ENCODE measurements at places on chromosomes 5 and 9. TPM values are rescaled to one million over a fixed set of nuclear protein-coding genes. Genes with fewer than 3 reads are reported as not detected.

DNA sequence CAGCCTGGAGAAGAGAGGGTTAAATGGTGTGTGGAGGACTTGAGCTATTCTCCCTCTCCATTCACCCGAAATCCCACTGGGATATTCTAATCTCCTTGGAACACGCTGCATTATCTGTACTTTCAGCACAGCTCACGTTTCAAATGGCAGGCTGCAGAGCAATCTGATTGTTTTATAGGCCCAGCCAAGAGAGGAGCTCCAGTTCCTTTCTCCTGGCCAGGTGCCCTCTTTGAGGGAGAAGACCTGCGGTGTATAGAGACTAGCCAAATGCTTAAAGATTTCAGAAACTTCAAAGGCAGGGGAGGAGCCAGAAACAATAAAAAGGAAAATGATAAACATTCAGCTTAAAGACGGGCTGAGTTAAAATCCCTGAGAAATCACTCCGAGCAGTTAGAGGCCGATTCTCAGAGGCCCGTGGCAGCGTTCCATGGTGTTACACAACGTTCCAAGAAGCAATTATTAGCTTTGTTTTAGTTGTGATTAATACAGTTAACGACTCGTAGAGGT lies 564.0 kb upstream of the KLF4 start:
- DNase-seq = no peak

DNA sequence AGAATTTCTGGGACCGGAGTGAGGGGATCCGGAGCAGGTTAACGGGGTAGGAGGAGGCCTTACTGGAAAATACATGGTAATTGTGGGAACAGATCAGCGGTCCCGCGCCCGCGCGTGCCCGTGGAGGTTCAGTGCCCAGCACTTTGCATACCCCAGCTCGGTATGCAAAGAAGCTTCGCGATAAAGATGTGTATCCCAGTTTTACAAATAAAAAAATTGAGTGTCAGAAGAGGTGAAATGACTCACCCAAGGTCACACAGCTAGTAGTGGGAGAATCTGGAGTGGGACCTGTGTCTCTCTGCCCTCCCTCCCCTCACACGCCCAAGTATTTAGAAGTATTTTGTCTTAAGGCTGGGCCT lies 967 bp downstream of the NEURL1B start:
- no peak for DNase-seq

- no peak for DNase-seq
Measured at GRCh38 chr5:4386152-4386551, 754.0 kb upstream of the ADAMTS16 start.

- no peak for DNase-seq
Measured at GRCh38 chr5:109327570-109327969, 82.2 kb downstream of the PJA2 start.

GRCh38 chr9:93276973-93277372 lies 93.0 kb downstream of the WNK2 start:
- DNase-seq = peak; percentile 47

TMEM215 gene
- total RNA-seq = not detected

All from activated CD8-positive, alpha-beta memory T cell treated with anti-CD3 and anti-CD28 coated beads, Interleukin-2, amount 10 ng/mL, durations not matched to agents 7 days and 5 days (primary cell).